Activated T-helper 9 cell treated with anti-CD3 and anti-CD28 coated beads, Interleukin-2, amount 50 U/mL, for 16 hours (primary cell): ENCODE measurements at places on chromosomes 7 and 10.

GRCh38 chr10:69869291-69869961, 67.7 kb downstream of the COL13A1 start:
- DNase-seq, result no peak

DNA sequence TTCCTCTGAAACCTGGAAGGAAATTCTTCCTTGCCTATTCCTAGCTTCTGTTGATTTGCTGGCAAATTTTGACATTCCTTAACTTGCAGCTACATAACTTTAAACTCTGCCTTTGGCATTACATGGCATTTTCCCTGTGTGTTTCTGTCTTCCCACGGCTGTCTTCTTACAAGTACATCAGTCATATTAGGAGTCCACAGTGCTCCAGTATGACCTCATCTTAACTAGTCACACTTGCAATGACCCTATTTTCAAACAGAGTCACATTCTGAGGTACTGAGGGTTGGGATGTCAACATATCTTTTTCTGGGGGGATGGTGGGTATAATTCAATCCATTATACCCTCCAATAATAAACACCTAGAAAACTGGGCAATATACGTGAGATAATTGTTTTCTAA, 37.4 kb upstream of the EPHB6 start:
- DNase-seq, result no peak

GRCh38 chr10:26944261-26944882, 83.6 kb upstream of the ABI1 start:
- DNase-seq, result no peak

DNA sequence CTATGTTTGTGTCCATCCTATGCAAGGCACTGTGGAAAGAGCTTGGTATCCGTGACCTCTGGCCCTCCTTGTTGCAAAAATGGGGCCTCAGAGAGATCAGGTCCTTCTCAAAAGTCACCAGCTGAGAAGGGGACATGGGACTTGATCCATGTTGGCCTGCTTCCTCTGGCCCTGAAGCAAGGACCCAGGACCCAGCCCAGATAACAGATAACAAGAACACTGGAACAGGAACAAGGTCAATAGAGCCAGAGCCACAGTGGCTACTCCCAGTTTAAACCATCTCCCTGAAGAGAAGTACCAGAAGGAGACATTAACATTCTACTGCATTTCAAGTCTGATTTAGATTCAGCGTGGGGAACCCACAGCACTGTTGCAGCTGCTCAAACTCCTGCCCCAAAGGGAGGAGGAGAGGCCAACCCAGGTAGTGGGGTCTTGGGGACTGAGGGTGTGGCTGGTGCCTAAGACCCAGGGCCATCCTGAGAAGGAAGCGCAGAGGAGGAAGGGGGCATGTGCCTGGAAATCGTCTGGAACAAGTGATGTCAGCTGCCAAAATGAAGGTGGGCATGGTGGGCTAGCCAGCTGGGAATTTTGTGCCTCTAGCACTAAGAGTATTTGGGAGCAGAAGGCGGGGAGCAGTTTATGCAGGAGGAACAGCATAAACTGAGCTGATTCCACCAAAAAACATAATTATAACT, 61.2 kb downstream of the VSTM4 start:
- DNase-seq, result no peak

DNA sequence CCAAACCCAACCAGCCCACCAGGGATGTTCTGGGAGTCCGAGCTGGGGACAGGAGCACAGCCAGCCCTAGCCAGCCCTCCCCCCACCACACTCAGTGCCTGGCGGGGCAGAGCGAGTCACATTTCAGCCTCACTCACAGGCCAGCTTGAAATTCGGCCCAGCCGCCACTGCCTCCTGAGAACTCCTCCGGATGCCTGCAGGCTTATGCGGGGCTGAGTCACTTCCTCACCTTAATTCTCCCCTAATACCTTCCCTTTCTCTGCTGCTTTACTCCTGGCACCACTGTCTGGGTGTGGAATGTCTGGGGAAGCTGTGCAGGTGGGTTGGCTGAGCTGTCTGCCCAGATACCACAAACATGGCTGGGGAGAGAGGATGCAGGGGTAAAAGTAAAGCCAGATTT, 22.6 kb upstream of the DLG5 start:
- no peak for DNase-seq

- DNase-seq, result no peak
These were observed 13.5 kb upstream of the PRPS1L1 start for GRCh38 chr7:18041191-18041590.

DNA sequence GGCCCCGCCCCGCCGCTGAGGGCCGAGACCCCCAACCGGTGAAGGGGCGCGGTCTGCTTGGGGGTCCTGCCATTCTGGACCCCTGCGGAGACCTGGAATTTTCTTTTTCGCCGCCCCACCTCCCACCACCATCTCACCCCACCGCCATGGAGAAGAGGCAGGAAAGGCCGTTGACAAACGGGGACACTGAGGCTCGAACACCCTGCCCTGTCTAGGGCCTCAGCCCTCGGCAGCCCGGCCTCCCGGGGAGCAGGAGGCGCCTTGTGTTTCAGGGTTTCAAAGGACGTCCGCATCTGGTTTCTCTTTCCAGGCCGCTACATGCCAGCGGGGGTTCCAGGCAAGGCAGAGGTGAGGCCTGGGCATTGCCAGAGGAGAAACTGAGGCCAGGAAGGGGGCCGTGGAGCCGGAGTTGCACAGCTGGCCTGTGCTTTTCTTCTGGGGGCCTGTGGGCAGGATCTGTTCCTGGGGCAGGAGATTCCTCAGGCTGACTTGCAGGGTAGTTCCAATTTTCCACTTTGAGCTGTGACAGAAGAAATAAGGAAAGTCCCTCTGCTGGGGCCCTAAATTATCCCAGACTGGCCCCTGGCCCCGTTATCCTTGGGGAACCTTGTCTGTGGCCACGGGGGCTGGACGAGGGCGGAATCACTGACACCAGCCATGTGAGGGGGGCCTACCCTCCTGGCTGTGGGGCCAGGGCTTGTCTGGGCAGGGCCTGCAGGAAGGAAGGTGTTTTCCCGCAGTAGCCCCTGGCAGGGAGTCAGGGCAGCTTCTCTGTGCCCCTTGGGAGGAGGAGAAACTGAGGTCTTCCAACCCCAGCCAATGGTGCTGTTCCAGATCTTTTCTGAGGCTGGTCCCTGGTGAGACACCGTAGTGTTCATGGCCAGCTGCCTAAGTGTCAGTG, 900 bp upstream of the MICALL2 start:
- DNase-seq, result no peak

DNA sequence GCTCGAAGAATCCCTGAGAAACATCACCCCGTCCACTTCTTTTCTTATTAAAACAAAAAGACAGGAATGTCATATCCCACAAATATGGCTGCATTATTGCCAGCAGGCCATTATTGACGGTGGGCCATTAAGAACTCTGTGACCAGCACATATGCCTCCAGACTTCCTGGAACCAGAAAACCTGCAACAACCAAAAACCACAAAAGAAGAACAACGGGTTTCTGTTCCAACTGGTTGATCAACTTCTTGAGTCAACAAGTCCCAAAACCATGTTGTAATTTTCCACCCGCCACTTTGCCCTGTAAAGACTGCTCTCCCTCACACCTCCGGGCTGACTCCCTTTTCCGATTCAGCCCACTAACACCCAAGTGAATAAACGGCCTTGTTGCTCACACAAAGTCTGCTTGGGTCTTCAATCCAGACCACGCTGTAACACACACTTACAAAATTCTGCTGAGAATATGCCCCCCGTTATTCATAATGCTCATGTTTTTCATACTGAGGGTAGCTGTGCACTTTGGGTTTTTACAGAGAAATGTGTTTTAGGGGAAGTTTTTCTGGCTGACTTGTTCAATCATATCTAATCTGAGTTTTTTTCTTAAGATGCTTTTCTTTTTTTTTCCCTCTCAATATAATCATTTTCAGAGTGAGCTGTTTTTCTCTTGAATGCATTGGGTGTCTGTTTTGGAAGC, 20.7 kb downstream of the ZNF107 start:
- DNase-seq, result no peak

DNA sequence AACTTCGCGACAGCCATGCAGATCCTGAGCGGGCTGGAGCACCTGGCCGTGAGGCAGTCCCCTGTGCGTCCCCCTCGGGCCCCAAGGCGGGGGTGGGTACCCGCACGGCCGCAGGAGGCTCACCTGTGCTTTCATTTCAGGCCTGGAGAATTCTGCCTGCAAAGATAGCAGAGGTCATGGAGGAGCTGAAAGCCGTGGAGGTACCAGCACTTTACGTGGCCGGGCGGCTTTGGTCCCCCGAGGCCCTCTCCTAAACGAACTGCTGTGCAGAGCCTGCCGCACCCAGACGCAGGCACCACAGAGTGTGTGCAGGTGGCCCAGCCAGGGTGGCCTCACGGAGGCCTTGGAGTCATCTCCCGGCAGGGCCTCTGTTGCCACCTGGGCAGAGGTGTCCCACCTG, 11.1 kb upstream of the UTF1 start:
- no peak for DNase-seq

DNA sequence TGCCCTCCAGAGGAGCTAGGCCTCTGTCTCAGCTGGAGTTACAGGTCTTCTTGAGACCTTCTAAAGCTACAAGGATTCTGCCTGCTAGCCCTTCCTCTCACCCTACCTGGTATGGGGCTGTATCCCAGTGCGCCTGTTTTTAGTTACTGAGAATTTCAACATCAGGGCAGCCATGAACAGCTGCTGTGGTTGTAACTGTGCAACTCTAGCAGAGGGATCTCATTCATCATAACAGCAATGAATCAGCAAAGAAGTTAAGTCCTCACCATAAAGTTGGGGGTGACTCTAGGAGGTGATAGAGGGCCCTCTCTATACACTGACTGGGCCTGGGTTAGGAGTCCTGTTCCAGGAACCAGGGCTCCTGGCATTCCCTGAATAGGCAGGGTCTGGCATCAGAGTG, 14.0 kb upstream of the CDH23 start:
- no peak for DNase-seq

DNA sequence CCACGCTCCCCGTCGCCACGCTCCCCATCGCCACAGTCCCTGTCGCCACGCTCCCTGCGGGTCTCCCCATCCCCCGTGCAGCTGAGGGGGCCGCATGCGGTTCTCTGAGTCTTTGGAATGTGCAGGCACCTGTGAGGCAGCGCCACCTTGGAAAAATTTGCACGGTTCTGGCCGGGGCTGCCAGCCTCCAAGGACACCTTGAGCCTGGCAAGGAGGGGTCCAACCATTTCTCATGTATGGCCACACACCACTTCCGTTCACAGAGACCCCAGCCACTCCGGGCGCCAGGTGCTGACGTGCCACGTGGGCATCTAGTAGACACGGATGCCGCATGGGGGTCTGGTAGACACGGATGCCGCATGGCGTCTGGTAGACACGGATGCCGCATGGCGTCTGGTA, 70.5 kb upstream of the ADGRA1 start:
- DNase-seq, result no peak

- DNase-seq, result no peak
These were observed 43.8 kb downstream of the DENND2A start for GRCh38 chr7:140596519-140597427.

GRCh38 chr10:61819208-61819607, 82.3 kb upstream of the ARID5B start:
- no peak for DNase-seq

DNA sequence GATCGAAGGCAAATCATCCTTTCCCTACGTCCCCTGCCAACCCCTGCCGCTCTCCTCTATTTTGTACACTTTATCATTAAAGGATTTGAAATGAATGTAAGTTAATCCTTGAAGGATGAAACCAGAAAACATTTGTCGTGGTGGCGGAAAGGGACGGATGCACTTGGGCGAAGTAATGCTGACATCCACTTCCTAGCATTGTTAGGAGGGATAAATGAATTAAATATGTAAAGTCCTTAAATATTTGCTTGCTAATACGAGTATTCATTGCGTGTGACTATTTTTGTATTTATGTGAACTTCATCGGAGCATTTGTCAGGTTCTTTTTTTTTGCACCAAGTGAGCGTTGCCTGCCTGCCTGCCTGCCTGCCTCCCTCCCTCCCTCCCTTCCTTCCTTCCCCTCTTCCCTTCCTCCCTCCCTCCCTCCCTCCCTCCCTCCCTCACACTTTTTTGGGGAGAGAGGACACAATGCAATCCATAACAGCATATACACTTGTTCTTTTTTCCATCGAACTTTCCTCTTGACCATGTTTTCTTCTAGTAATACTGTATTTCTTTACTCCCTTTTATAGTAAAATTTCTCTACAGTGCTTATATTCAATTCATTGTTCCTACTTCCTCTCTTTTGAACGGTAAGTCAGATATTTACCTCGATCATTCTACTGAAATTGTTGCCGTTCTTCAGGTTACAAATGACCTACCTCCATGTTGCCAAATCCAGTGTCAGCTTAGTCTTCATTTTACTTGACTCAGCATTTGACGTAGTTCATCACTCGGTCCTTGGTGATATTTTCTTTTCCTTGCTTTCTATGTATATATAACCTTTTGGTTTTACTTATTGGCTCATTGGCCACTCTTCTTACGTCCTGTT, 831 bp downstream of the CCDC7 start:
- no peak for DNase-seq

DNA sequence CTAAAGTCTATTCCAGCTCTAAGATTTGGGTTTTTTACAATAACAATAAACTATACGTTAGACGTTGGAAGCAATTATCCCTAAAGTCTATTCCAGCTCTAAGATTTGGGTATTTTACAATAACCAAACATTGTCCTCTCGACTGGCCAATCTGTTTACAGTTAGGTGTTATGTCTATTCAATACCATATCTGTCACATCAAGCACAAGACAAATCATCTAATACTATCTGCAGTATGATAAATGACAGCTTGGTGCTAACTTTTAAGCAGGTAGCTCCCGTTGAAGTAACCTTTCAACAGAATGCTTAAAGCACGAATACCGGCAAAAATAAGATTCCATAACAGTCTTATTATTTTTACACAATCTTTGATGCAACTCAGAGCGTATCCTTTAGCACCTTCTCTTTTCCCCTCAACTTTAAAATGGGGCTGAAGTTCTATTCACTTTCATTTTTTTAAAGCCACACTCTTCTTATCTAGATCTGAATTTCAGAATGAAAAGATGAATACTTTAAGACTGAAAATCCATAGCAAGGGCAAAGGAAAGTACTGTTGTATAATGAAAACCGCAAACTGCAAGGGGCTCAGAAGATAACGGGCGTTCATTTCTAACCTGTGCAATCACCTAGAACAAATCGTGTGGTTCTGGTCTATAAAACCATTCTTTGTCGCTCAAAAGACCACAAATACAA, 925 bp downstream of the H2AZ2 start:
- DNase-seq, result peak; percentile 7

- DNase-seq, result no peak
These were observed 32.0 kb downstream of the C10orf53 start for GRCh38 chr10:49711481-49711880.

GRCh38 chr7:128351296-128352152, 7.8 kb upstream of the RBM28 start:
- peak; percentile 10 for DNase-seq

- no peak for DNase-seq
These were observed 16.4 kb downstream of the HOXA1 start for GRCh38 chr7:27079234-27079975.

DNA sequence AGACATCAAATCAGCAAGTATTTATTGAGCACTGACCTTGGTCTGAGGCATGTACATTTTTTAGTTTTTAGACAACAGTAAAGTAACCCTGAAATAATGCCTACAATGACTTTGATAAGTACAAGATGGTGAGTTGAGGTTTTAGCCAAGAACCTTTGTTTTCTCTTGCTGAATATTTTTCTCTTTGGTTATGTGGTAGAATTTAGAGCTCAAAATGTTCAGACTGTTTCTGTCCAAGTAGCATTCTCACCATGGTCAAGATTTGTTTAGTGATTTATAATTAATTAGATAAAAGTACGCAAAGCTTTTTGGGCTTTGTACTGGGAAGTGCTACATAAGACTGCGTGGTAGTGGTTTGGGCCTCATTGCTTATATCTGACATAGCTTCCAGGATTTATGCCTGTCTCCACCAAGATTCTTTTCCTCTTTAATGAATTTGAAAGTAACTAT, 102.4 kb downstream of the KAT6B start:
- no peak for DNase-seq
